ENCODE measurements at places on chromosomes 6 and 20. TPM values are rescaled to one million over a fixed set of nuclear protein-coding genes. Genes with fewer than 3 reads are reported as not detected.

GRCh38 chr6:20109526-20109925 lies 102.7 kb downstream of the MBOAT1 start:
- no peak for DNase-seq

- DNase-seq, result no peak
These were observed 177.0 kb downstream of the BACH2 start for GRCh38 chr6:90119618-90120017.

- no peak for DNase-seq
These were observed 54.8 kb upstream of the SPDEF start for GRCh38 chr6:34610819-34611477.

GRCh38 chr20:37822141-37822601 lies 80.8 kb upstream of the VSTM2L start:
- no peak for DNase-seq

GRCh38 chr6:4489538-4489937 lies 286.7 kb upstream of the CDYL start:
- DNase-seq, result no peak

DNA sequence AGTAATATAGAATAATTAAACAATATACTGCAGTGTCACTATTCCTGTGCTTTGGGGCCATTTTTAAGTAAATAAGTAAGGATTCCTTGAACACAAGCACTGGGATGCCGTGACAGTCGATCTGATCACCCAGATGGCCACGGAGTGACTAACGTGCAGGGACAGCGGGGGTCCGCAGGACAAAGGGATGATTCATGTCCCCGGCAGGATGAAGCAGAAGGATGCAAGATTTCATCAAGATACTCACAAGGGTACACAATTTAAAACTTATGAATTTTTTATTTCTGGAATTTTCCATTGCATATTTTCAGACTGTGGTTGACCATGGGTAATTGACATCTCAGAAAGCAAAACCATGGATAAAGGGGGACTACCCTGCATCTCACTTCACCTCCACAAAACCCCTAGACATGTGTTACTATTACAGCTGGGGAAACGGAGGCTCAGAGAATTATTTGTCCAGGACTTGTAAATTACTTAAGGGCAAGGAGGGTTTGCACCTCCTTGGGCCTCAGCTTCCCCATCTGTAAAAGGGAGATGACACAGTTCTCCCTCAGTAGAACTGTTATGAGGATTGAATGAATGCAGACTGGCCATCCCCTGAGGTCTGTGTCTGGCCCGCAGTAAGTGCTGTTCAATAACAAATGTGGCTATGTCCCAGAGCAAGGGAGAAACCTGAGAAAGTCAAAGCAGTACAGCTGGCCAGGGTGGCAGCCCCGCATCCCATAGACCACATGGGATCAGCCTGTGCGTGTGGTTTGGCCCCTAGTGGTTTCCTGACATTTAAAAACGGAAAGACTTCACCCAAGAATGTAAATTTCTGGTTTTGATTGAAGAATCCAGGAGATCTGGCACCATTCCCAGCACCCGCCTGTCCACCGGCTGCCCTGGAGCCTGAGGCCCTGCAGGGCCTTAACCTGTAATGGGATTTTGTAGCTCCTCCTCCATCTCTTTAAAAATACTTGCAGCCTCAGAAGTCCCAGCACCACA lies 235.5 kb downstream of the BMP7 start:
- DNase-seq, result peak; percentile 62

GRCh38 chr6:137001299-137001976 lies 43.3 kb downstream of the IL20RA start:
- DNase-seq, result peak; percentile 76

GRCh38 chr20:45991616-45992015 lies 17.1 kb upstream of the MMP9 start:
- DNase-seq, result no peak

GRCh38 chr6:42197555-42198362 lies 3.0 kb upstream of the GUCA1B start:
- DNase-seq, result no peak

- no peak for DNase-seq
These were observed 8.4 kb downstream of the SIM1 start for GRCh38 chr6:100456141-100456907.

Gene MLIP
- total RNA-seq, result 1.0 TPM

Gene SOX4
- total RNA-seq, result 32.8 TPM

Gene NNAT
- total RNA-seq, result not detected

Gene ADGRF4
- total RNA-seq, result 4.5 TPM

All from PC-9 (cell line).